GM23248 (cell line): ENCODE measurements at places on chromosomes 6 and 20.
A peak's percentile ranks its signal among the peaks of the same experiment; 100 is the strongest.

DNA sequence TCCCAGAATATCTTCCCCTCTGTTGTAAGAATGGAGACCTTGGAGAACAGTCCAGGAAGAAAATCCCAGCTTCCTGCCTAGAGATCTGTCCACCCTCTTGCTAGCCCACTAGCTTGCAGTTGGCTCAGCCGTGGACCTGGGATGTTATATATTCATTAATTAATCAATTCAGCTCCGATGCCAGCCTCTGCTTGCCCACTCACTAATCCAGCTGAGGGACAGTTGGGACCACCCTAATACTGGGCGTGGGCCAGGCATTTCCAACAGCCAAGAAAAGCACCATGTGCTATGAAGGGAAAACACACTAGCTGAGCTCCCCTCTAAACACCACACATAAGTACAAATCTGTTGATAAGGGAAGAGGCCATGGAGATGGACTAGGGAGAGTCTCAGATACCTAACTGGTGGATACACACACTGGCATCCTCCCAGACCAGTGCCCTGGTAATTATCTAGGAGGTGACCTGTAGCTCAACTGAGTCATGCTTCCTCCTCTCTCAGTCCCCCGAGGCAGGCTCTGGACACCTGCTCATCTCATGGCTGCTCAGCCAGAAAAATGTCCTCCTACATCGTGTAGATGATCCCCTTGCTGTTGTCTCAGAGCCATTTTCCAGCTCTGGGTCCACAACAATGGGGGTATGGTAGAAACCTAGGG lies 78.9 kb downstream of the ANKRD60 start:
- DNase-seq: peak; percentile 36
- no peak overlapping the region for H3K4me3 ChIP-seq
- H3K27me3 ChIP-seq: peaks cover 30% of the 10 kb centered on the region; the same call in 1 of the 2 replicates
- H3K27ac ChIP-seq: no peak overlapping the region
- H3K4me1 ChIP-seq: no peaks in the 10 kb centered on the region

DNA sequence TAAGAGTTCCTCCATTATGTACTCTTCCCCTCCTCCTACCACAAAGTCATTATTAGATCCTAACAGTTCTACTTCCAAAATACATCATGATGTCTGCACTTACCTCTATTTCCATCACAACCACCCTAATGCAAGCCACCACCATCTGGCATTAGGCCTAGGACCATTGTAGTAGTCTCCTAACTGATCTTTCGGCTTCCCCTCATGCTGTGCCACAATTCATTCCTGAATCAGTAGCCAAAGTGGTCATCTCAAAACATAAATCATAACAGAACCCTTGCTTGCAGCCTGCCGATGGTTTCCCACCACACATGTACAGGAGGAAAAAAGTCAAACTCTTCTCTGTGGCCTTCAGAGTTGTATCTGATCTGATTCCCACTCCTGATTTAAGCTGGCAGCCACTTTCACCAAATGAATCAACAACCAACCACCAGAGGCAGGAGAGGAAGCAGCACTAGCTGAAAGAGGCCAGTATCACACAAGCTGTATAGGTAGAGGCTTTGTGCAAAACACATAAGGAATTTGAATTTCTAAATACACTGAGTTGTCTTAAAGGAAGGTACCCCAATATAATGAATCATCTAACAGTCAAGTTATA lies 26.1 kb downstream of the FAM184A start:
- no peaks in the 10 kb centered on the region for H3K36me3 ChIP-seq
- no peak for DNase-seq
- no peaks in the 10 kb centered on the region for H3K4me1 ChIP-seq
- no peaks in the 10 kb centered on the region for H3K27me3 ChIP-seq

- no peaks in the 10 kb centered on the region for H3K36me3 ChIP-seq
- peak overlapping the region; percentile 71 for H3K4me3 ChIP-seq
Observed at GRCh38 chr6:108115598-108116058, 41.1 kb upstream of the OSTM1 start.

DNA sequence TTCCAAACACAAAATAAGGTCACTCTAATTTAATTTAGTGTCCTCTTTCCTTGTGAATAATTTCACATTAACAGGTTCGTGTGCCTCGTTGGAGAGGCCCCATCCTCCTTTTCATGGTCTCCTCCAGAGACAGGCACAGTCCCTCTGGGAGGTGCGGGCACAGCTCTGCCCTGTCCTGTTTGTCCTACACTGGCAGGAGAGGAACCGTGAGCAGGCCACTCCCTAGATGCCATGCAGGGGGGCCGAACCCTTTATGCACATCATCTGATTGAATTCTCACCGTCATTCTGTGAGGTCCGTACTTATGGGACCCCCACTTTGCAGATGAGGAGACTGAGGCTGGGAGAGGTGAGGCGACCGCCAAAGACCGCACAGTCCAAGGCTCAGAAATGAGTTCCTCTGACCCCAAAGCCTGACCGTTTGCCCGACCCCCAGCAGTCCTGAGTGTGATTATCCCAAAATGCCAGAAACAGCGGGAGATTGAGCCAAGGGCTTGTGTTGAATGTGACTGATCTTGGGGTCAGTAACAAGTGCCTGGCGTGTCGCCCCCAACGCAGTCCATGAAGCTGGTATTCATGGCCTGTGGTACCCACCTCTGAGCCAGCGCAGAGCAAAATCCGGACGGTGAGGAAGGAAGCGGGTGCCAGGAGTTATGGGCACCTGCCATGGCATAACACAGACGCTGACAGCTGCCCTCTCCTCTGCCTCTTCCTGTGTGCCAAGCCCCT lies 43.5 kb downstream of the PMEPA1 start:
- no peaks in the 10 kb centered on the region for H3K36me3 ChIP-seq
- H3K4me3 ChIP-seq: no peak overlapping the region
- H3K4me1 ChIP-seq: no peaks in the 10 kb centered on the region
- DNase-seq: no peak
- H3K27me3 ChIP-seq: no peaks in the 10 kb centered on the region
- H3K27ac ChIP-seq: no peak overlapping the region

DNA sequence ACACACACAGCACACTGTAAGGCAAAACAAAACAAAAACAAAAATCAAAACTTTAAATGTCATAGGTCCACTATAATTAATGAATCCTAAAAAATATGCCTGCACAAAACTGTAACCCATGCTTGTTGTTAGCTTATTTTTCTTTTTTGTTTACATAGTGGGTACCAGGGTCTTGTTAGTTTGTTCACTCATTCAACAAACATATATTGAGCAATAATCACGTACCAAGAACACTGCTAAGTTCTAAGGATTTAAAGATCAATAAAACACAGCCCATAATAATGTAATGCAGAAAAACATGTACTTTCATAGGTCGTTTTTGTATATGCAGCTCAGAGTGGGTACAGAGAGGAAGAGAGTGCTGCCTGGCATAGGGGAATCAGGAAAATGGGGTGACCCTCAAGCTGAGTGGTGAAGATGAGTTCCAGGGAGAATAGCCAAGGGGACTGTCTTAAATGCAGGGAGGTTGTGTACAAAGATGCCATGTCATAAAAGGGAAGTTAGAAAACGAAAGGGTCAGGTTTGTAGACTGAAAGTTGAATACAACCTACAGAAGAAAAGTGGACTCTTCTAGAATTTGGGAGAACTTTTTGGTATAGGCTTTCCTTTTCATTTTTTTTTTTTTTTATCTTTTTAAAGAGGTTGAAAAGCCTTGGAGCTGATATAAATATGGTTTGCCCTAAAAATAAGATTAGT lies 113.3 kb upstream of the TBX18 start:
- no peak overlapping the region for H3K4me3 ChIP-seq
- no peak for DNase-seq

DNA sequence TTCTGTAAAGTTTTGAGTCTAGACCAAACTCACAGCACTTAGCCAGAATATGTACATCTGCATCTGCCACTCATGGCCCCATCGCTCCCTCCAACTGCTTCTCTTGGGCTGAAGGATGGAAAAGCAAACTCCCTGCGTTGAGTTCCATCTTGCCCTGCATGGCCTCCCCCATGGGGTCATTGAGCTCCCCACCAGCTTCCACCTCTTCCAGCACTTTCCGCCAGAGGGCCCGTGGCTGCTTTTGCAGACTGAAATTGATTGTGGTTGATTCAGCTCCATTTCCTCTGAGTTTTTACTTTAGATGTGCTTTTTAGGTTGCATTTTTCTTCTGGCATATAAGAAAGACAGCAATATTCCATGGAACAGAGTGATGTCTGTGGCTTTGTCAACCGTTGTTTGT lies 263.1 kb downstream of the ESR1 start:
- H3K4me1 ChIP-seq: no peaks in the 10 kb centered on the region
- no peak for DNase-seq
- no peak overlapping the region for H3K27ac ChIP-seq
- H3K4me3 ChIP-seq: no peak overlapping the region

- H3K36me3 ChIP-seq: no peaks in the 10 kb centered on the region
- no peak overlapping the region for H3K4me3 ChIP-seq
- H3K4me1 ChIP-seq: peaks cover 15% of the 10 kb centered on the region
- DNase-seq: no peak
Observed at GRCh38 chr6:41584668-41585205, 38.6 kb downstream of the FOXP4 start.

- no peak overlapping the region for H3K4me3 ChIP-seq
- no peaks in the 10 kb centered on the region for H3K4me1 ChIP-seq
- no peak for DNase-seq
- H3K36me3 ChIP-seq: no peaks in the 10 kb centered on the region
- H3K27me3 ChIP-seq: no peaks in the 10 kb centered on the region
Observed at GRCh38 chr6:156045401-156046267, 590.0 kb upstream of the NOX3 start.

- no peak overlapping the region for H3K27ac ChIP-seq
- H3K27me3 ChIP-seq: peaks cover 3% of the 10 kb centered on the region; the same call in 1 of the 2 replicates
- no peak for DNase-seq
- no peaks in the 10 kb centered on the region for H3K4me1 ChIP-seq
- H3K36me3 ChIP-seq: no peaks in the 10 kb centered on the region
Observed at GRCh38 chr20:59495166-59495565, 109.2 kb upstream of the PHACTR3 start.

DNA sequence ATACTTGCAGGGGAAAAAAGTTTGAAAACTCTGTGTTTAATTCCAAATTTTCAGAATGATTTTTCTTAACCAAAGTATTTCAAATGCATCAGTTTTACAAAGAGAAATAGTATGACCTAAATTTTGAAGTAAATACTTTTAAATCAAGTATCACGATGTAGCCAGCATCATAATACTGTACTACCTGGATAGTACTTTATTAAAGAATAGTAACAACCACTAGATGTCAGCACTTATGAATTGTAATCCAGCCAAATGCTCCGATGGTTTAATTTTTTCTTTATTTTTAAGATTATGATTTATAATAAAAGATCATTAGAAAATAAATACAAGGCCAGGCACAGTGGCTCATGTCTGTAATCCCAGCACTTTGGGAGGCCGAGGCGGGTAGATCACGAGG lies 37.2 kb upstream of the HACE1 start:
- no peak overlapping the region for H3K27ac ChIP-seq
- H3K27me3 ChIP-seq: peaks cover 11% of the 10 kb centered on the region; the same call in 1 of the 2 replicates
- no peaks in the 10 kb centered on the region for H3K36me3 ChIP-seq
- no peak overlapping the region for H3K4me3 ChIP-seq
- DNase-seq: peak; percentile 21

DNA sequence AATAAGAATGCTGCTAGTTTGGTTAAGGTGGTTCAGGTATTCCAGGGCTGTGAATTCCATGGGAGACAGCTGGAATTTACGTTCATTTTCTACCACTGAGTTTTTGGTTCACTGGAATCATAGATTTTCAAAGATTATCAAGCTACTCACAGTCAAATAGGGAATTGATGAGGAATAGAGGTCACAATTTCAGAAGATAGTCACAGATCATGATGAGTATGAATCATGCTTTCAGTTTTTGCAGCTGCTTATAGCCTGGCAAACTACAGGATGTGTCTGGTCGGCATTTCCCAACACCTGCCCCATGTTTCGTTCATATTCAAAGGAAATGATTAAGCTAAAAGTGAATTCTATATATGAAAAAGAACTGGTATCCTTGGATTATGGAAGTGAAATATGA lies 58.7 kb downstream of the BCKDHB start:
- peak; percentile 60 for DNase-seq
- peaks cover 21% of the 10 kb centered on the region for H3K4me1 ChIP-seq
- H3K4me3 ChIP-seq: no peak overlapping the region
- no peaks in the 10 kb centered on the region for H3K36me3 ChIP-seq
- H3K27ac ChIP-seq: peak overlapping the region; percentile 76; the same call in 1 of the 2 replicates
- H3K27me3 ChIP-seq: no peaks in the 10 kb centered on the region

DNA sequence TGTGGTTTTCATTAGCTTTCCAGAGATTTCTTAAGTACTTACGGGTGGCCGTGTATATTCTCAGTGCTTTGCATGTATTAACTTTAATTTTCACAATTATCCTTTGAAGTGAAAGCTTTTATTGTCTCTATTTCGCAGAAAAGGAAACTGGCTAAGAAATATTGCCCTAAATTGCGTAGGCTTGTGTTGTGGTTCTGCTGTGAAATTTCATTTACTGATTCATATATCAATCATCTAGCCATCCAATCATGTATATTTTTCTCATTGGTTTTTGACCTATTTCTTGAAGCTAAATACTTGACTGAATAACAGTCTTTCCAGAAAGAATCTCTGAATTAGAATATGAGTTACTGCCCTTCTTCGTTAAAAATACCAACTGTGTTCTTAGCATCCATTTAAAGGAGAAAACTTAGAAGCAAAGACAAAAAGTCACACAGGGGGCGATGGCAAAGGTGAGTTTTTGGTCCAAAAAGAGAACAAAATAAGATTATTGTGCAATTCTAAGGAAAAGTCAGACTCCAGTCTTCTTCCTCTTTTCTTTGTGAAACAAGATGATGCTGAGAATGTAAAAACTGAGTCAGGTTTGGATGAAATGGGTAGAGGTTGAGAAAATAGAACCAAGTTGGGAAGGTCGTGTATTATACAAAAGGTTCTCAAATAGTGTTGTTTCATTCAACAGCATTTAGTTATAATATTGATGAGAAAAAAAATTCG lies 1.4 kb downstream of the CYB5R4 start:
- DNase-seq: no peak
- H3K4me1 ChIP-seq: peaks cover 8% of the 10 kb centered on the region; the same call in 1 of the 2 replicates
- no peaks in the 10 kb centered on the region for H3K36me3 ChIP-seq
- no peak overlapping the region for H3K27ac ChIP-seq
- peak overlapping the region; percentile 86 for H3K4me3 ChIP-seq

GRCh38 chr6:31407699-31408098 lies 4.3 kb downstream of the MICA start:
- peaks cover 7% of the 10 kb centered on the region; the same call in 1 of the 2 replicates for H3K36me3 ChIP-seq
- H3K4me3 ChIP-seq: peak overlapping the region; percentile 37
- no peaks in the 10 kb centered on the region for H3K27me3 ChIP-seq
- H3K27ac ChIP-seq: peak overlapping the region; percentile 39

- H3K4me3 ChIP-seq: no peak overlapping the region
- no peaks in the 10 kb centered on the region for H3K36me3 ChIP-seq
- peaks cover 32% of the 10 kb centered on the region for H3K27me3 ChIP-seq
Observed at GRCh38 chr6:15715060-15715459, 52.2 kb upstream of the DTNBP1 start.

- H3K4me1 ChIP-seq: peaks cover 33% of the 10 kb centered on the region
- H3K27me3 ChIP-seq: no peaks in the 10 kb centered on the region
- peak overlapping the region; percentile 50 for H3K4me3 ChIP-seq
- peak; percentile 79 for DNase-seq
Observed at GRCh38 chr6:116008470-116009243, 52.0 kb downstream of the FRK start.

DNA sequence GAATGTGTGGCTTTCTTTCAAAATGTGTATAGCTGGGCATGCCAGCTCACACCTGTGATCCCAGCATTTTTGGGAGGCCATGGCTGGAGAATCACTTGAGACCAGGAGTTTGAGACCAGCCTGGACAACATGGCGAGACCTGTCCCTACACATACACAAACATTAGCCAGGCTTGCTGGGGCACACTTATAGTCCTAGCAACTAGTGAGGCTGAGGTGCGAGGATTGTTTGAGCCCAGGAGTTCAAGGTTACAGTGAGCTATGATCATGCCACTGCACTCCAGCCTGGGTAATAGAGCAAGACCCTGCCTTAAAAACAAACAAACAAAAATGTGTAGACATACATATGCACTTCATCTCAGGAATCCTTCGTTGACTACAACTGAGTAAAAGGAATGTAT lies 31.1 kb upstream of the PLEKHG1 start:
- H3K4me3 ChIP-seq: no peak overlapping the region
- peaks cover 32% of the 10 kb centered on the region for H3K27me3 ChIP-seq
- H3K27ac ChIP-seq: no peak overlapping the region
- H3K36me3 ChIP-seq: no peaks in the 10 kb centered on the region
- no peaks in the 10 kb centered on the region for H3K4me1 ChIP-seq
